ENCODE measurements at places on chromosomes 3 and 15.

DNA sequence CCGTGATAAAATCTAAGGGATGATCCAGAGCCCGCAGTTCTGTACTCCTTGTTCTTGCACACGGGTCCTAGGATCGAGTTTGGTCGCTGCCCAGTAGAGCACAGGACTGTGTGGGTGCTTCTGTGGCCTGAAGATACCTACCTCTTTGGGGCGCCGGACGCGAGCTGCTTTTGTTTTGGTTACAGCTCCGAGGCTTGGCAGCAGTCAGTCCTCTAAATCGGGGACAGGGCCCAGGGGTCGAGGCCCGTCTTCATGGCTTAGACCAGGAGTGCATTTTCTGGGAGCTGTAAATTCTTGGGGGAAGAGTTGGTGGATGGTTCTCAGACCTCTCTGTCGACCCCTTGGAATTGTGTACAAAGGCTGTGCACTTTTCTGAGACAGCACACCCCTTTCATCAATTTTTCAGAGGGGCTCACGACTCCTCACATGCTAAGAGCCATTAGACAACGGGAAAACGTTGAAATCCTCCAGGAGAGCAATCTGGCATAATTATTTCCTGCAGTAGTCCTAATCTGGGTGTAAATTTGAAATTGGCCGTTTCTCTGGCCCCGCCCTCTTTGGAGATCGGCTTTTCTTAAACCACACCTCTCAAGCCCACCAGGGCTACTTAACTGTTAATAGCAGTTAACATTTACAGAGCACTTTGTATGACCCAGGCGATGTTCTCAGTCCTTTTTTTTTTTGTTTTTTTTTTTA, 928 bp downstream of the CEP97 start:
- peak overlapping the region; percentile 98 for H3K27ac ChIP-seq
- H3K27me3 ChIP-seq = no peaks in the 10 kb centered on the region
- DNase-seq = peak; percentile 29
- peaks cover 33% of the 10 kb centered on the region for H3K4me1 ChIP-seq

- H3K27me3 ChIP-seq = no peaks in the 10 kb centered on the region
- H3K4me3 ChIP-seq = no peak overlapping the region
- H3K4me1 ChIP-seq = no peaks in the 10 kb centered on the region
- H3K27ac ChIP-seq = no peak overlapping the region
- H3K36me3 ChIP-seq = no peaks in the 10 kb centered on the region
Observed at GRCh38 chr15:66893294-66893693, 172.1 kb upstream of the SMAD3 start.

DNA sequence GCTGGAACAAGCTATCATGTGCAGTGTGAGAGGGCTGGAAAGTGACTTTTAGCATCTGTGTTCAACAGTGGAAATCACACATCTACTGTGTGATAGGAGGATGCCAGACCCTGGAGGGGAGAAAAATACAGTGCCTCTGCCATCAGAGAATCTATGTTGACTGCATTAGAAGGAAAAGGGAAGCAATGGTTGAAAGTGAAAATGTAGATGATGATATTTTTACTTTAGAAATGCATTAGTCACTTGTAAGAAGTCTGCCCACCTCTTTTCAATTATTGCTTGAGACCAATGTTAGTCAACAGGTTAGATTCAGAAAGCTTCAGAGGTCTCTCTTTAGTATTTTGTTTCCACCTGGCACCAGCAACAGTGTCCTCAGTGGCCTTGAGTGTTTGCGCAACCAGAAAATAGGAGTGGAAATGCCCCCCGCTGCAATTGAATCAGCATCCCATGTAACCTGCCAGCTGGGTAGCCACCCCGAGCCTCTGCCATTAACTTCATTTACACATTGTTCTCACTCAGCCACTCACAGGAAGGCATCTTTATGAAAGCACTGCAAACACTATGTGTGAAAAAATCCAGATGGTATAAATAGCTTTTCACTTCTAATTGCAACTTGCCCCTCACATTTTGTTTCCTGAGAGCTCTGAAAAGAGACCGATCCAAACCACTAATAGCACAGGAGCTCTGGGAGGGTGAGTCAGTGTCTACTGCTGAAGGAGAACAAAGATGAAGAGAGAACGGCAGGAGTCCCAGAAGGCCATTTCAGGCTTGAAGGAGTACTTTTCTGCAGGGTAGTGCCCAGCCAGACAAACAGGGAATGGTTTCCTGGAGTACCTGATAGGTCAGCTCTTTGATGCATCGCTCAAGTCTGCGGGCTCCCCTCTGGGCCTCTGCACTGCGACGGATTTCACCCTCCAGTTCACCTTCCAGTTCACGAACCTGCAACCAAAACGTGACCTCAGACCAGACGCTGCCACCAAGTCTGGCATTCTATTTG, 92.1 kb downstream of the HHLA2 start:
- H3K27ac ChIP-seq = peak overlapping the region; percentile 62
- H3K4me1 ChIP-seq = peaks cover 26% of the 10 kb centered on the region
- no peak overlapping the region for H3K4me3 ChIP-seq
- DNase-seq = peak; percentile 22
- peaks cover 4% of the 10 kb centered on the region for H3K27me3 ChIP-seq
- H3K36me3 ChIP-seq = no peaks in the 10 kb centered on the region

- no peaks in the 10 kb centered on the region for H3K27me3 ChIP-seq
- no peaks in the 10 kb centered on the region for H3K36me3 ChIP-seq
- DNase-seq = no peak
- no peak overlapping the region for H3K4me3 ChIP-seq
Observed at GRCh38 chr3:39029556-39029955, 22.2 kb downstream of the SCN11A start.

DNA sequence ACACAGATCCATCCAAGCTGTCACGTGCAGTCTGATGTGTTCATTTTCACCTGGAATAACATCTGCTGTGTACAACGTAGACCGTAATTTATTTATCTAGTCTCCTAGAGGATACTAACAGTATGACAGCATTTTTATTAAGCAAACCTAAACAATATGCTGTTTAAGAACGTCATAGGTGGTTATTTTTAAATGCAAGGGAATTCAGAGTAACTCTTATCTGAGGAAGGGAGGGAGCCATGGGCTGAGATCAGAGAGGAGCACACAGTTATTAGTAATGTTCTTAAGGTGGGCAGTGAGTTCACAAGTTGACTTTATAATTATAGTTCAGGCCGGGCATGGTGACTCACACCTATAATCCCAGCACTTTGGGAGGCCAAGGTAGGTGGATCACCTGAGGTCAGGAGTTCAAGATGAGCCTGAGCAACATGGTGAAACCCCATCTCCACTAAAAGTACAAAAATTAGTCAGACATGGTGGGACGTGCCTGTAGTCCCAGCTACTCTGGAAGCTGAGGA, 193.6 kb downstream of the UACA start:
- DNase-seq = no peak
- no peak overlapping the region for H3K4me3 ChIP-seq
- H3K27ac ChIP-seq = no peak overlapping the region
- H3K36me3 ChIP-seq = peaks cover 5% of the 10 kb centered on the region
- H3K4me1 ChIP-seq = peaks cover 11% of the 10 kb centered on the region

GRCh38 chr15:38860674-38861073, 296.1 kb upstream of the RASGRP1 start:
- no peaks in the 10 kb centered on the region for H3K36me3 ChIP-seq
- no peaks in the 10 kb centered on the region for H3K4me1 ChIP-seq
- no peak for DNase-seq
- H3K27ac ChIP-seq = no peak overlapping the region
- no peak overlapping the region for H3K4me3 ChIP-seq

DNA sequence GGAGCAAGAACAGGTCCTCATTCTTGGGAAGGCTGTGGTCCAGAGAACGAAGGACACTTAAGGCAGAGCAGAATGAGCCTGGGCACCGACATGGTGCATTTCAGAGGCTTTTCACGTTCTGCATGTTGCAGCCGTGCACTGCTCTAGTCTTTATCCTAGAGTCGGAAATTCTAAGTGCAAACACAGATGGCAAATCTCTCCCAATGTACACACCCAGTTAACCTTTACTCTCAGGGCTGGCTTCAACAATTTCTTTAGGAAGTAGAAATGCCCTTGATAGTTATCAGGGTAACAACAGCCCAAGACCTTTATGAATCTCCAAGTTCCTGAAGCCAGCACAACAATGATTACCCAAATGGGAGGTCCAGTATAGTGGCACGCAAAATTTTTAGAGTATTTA, 39.1 kb upstream of the LRTM1 start:
- no peaks in the 10 kb centered on the region for H3K27me3 ChIP-seq
- H3K36me3 ChIP-seq = no peaks in the 10 kb centered on the region
- H3K4me1 ChIP-seq = no peaks in the 10 kb centered on the region

DNA sequence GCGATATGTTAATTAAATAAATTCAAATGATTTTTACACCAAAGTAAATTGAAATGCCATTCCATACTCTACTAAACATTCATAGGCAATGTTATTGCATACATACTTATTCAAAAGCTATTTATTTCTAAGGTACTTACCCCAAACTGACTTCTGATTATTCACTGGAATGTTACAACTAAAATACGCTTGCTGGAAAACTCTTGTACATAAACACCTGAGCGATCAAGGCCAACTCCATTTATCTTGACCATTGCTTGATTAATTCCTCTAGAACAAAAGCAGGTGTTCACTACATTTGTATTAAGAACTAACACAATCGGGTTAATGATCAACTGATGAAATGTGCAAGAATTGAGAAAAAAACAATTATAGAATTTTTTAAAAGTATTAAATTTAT, at the start of gene SERPINI2:
Gene SERPINI2 (minus strand): TSS at position 180 of the 400 bp plus-strand sequence. CDS start 2,208 bp downstream, outside the sequence.
- H3K27ac ChIP-seq = no peak within 1 kb of the TSS
- no peak within 1 kb of the TSS for H3K4me3 ChIP-seq
- no peaks in the 10 kb centered on the region for H3K36me3 ChIP-seq
- no peaks in the 10 kb centered on the region for H3K4me1 ChIP-seq
- H3K27me3 ChIP-seq = no peaks in the 10 kb centered on the region
- DNase-seq = no peak

DNA sequence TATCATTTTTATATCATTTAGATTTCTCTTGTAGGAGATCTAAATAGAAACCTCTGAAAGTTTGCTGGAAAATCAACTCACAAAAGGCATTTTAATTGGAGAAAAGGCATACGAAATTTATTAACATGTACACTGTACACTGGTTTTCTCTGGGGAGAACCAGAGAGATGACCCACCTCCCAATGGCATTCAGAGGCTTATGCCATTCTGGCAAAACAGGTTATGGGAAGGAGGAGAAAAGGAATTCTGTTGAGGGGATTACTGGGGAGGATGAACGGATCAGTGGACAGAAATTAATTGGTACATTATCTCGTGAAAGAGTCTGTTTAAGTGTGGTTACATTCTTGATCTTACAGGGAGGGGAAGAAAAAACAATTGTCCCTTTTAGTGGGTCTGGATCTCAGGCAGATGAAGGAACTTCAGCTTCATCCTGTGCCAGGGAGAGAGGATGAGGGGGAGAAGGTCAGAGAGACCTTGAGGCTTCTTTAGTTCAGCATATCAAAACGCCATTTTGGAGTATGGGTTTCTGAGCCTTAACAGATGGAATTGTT, 16.5 kb downstream of the RAB11A start:
- DNase-seq = no peak
- H3K27ac ChIP-seq = no peak overlapping the region
- H3K36me3 ChIP-seq = peaks cover 47% of the 10 kb centered on the region
- H3K27me3 ChIP-seq = no peaks in the 10 kb centered on the region
- H3K4me1 ChIP-seq = peaks cover 71% of the 10 kb centered on the region

DNA sequence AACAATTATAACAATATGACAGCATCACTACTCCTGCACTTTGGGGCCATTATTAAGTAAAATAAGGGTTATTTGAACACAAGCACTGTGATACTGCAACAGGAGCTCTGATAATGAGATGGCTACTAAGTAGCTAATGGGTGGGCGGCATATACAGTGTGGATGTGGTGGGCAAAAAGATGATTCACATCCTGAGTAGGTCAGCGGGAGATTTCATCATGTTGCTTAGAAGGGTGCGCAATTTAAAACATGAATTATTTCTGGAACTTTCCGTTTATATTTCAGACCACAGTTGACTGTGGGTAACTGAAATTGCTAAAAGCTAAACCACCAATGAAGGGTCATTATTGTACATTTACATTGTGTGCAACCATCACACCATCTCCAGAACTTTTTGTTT, 42.3 kb downstream of the FBXO22 start:
- peaks cover 42% of the 10 kb centered on the region for H3K27me3 ChIP-seq
- peaks cover 2% of the 10 kb centered on the region for H3K4me1 ChIP-seq
- H3K36me3 ChIP-seq = peaks cover 2% of the 10 kb centered on the region
- no peak overlapping the region for H3K27ac ChIP-seq

DNA sequence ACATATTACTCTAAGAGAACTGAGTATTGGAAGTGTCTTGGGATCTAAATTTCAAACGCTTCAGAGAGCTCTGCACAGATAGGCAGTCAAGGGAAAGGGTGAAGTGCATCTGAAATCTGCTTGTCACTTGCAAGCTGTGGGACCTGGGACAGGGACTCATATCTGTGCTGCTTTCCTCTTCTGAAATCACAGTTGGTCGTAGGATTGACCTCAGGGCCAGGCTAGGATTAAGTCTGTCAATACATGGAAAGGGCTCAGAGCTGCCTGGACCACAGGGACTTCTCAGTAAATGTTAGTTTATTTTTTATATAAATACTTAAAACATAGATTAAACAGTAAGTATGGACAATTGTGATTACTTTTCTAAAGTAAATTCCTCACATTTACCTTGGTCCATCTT, 74.7 kb upstream of the CMTM7 start:
- H3K4me1 ChIP-seq = peaks cover 29% of the 10 kb centered on the region
- H3K36me3 ChIP-seq = no peaks in the 10 kb centered on the region
- no peak for DNase-seq
- H3K27ac ChIP-seq = no peak overlapping the region

DNA sequence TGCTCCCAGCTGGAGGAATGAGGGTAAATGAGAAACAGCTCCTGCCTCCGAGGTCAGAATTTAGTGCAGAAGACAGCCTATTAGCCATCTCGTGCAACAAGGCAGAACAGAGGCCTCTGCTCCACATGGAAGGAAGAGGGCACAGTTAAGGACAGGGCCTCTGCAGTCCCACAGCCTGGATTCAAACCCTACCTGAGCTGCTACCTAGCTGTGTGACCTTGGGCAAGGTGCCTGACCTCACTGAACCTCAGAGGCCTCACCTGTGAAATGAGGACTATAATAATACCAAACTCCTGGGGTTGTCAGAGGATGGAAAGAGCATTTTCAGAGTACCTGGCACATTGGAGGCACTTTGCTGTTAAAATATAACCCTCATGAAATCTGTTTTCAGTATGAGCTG, 285.7 kb upstream of the CTNNB1 start:
- peaks cover 3% of the 10 kb centered on the region for H3K27me3 ChIP-seq
- H3K4me1 ChIP-seq = no peaks in the 10 kb centered on the region
- H3K36me3 ChIP-seq = no peaks in the 10 kb centered on the region
- no peak for DNase-seq

- no peak for DNase-seq
- no peaks in the 10 kb centered on the region for H3K4me1 ChIP-seq
- no peaks in the 10 kb centered on the region for H3K36me3 ChIP-seq
- H3K27ac ChIP-seq = no peak overlapping the region
- H3K27me3 ChIP-seq = no peaks in the 10 kb centered on the region
Observed at GRCh38 chr15:97078591-97078990, 748.1 kb downstream of the NR2F2 start.

GRCh38 chr15:31078471-31078870, 23.1 kb downstream of the TRPM1 start:
- H3K4me1 ChIP-seq = peaks cover 2% of the 10 kb centered on the region
- H3K27me3 ChIP-seq = peaks cover 22% of the 10 kb centered on the region
- no peaks in the 10 kb centered on the region for H3K36me3 ChIP-seq
- no peak overlapping the region for H3K4me3 ChIP-seq
- DNase-seq = no peak

All from activated naive CD8-positive, alpha-beta T cell treated with anti-CD3 and anti-CD28 coated beads for 36 hours (primary cell).